Cerebellum (tissue), 4 donors: ENCODE measurements at places on chromosomes 4 and X.
A peak's percentile ranks its signal among the peaks of the same experiment; 100 is the strongest.

- DNase-seq, result no peak
These were observed 30.7 kb upstream of the TMPRSS11E start for GRCh38 chr4:68416591-68416990.

DNA sequence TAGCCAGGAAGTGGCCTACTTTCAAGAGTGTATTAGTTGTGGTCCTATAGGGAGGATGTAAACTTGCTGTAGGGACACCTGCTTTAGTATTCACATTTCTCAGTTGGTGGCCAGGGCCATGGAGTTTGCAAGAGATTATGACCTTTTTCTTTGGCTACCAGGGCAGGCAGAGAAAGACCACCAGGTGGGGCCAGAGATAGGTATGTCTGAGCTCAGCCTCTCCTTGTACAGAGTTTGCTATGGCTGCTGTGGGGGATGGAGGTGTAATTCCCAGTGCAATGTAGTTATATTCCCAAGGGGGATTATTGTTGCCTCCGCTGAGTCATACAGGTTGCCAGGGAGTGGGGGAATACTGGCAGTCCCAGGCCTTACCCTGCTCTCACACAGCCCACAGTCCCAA lies 26.3 kb upstream of the DACH2 start:
- DNase-seq, result no peak

DNA sequence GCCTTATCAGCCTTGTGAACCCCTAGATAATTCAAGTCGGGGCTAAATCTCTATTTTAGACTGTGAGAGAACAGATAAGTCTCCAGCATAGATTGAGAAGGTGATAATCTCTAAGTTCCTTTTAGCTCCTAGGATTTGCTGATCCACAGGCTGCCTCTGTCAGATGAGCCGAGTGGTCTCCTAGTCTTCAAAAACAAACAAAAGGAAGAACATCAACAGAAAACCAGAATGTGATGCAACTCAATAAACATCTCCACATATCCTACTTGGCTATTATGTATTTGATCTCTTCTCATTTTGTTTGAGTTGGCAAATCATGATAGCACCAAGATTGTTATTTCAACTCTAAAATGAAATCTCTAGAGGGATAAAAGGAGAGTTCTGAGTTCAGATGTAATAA lies 88.4 kb upstream of the SLC7A11 start:
- DNase-seq, result no peak

- DNase-seq, result peak; percentile 58
These were observed 143.5 kb upstream of the GALNT7 start for GRCh38 chr4:173025131-173025530.

GRCh38 chrX:11600578-11600977 lies 65.1 kb downstream of the ARHGAP6 start:
- DNase-seq, result no peak

DNA sequence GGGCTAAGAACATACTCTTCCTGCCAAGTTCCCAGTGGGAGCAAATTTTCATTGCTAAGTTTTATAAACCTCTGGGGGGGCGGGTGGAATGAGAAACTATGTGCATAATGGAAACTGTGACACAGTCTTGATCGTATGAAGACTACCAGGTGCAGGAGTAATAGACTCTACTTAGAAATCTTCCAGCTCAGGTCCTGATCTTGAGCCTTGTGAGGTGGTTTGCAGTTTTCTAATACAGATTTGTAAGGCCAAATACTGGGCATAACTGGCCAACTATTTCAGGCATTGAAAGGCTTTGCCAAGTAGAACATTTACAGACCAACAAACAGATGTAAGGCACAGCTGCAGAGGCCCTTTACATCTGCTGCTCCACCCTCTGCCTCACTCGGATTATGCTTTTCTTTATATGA lies 89.7 kb upstream of the CBR4 start:
- DNase-seq, result no peak

GRCh38 chr4:184825896-184826690 lies at the start of gene ACSL1:
TSS of gene ACSL1 (minus strand) at chr4:184825968. CDS start at chr4:184803514, 22,454 bp downstream.
- peak; percentile 94 for DNase-seq
